ENCODE measurements at places on chromosomes 16 and 17. TPM values are rescaled to one million over a fixed set of nuclear protein-coding genes. Genes with fewer than 3 reads are reported as not detected.

The ENPP7 gene
- total RNA-seq: not detected

The ZNF668 gene
- 7.7 TPM for total RNA-seq

The SDR42E1 gene
- 17.9 TPM for total RNA-seq

The SMARCE1 gene
- total RNA-seq: 70.5 TPM

The HEATR9 gene
- total RNA-seq: not detected

The RAMP2 gene
- not detected for total RNA-seq

The ZFHX3 gene
- total RNA-seq: 14.2 TPM

The GUCY2D gene
- not detected for total RNA-seq

The KRT28 gene
- total RNA-seq: not detected

The MYLK3 gene
- total RNA-seq: not detected

The SCO1 gene
- 48.5 TPM for total RNA-seq

The KCNJ12 gene
- 8.5 TPM for total RNA-seq

The PERCC1 gene
- not detected for total RNA-seq

The KRTAP1-1 gene
- 0.25 TPM for total RNA-seq

The DLX3 gene
- not detected for total RNA-seq

The SRL gene
- total RNA-seq: not detected

The NAGS gene
- 6.1 TPM for total RNA-seq

The BIRC5 gene
- total RNA-seq: 0.50 TPM

The SLC52A1 gene
- total RNA-seq: 0.55 TPM

The WFIKKN2 gene
- total RNA-seq: not detected

The CRYM gene
- total RNA-seq: 5.0 TPM

The LGALS9B gene
- total RNA-seq: not detected

The NETO2 gene
- 20.1 TPM for total RNA-seq

The SHISA6 gene
- not detected for total RNA-seq

The CPNE7 gene
- 45.5 TPM for total RNA-seq

The TEKT1 gene
- total RNA-seq: not detected

The NOG gene
- total RNA-seq: 1.1 TPM

The ABCC12 gene
- not detected for total RNA-seq

The VTN gene
- not detected for total RNA-seq

The ZP2 gene
- total RNA-seq: not detected

The TM4SF5 gene
- not detected for total RNA-seq

The ST6GALNAC2 gene
- total RNA-seq: 3.5 TPM

The TP53TG3D gene
- total RNA-seq: not detected

The AOC2 gene
- 0.70 TPM for total RNA-seq

The SLFN12L gene
- total RNA-seq: 0.05 TPM

Measured in renal cortical epithelial cell (primary cell).